Glutamatergic neuron (in vitro differentiated cells): ENCODE measurements at places on chromosomes 2 and 18. TPM values are rescaled to one million over a fixed set of nuclear protein-coding genes. Genes with fewer than 3 reads are reported as not detected.

DNA sequence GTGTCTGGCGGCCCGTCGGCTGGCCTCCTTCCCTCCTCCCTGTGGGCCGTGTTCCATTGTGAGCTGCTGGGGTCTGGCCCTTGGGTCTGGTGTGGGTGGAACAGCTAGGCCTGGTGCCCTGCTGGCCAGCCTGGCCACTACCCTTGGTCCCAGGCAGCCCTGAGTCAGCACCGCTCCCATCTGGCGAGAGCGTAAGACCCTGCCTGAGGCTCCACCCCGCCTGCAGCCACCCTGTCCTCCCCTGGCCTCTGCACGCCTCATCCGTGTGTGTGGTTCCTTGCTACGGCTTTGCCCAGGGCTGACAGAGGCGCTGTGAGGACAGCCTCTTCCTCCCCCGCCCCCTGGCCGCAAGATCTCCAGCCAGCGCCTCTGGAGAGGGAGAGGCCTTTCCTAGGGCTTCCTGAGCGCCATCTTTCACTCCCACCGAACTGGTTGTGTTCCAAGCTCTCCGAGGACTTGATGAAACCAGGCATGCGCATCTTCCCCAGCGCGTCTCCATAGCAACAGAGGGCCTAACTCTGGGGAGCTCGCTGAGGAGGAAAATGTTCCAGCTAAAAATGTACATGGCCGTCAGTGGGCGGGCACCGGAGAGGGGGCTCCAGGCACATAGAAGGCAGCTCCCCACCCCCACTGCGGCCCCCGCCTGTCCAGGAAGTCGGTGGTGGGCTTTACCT is 83.0 kb downstream of the STPG4 start:
- peak; percentile 69 for DNase-seq

DNA sequence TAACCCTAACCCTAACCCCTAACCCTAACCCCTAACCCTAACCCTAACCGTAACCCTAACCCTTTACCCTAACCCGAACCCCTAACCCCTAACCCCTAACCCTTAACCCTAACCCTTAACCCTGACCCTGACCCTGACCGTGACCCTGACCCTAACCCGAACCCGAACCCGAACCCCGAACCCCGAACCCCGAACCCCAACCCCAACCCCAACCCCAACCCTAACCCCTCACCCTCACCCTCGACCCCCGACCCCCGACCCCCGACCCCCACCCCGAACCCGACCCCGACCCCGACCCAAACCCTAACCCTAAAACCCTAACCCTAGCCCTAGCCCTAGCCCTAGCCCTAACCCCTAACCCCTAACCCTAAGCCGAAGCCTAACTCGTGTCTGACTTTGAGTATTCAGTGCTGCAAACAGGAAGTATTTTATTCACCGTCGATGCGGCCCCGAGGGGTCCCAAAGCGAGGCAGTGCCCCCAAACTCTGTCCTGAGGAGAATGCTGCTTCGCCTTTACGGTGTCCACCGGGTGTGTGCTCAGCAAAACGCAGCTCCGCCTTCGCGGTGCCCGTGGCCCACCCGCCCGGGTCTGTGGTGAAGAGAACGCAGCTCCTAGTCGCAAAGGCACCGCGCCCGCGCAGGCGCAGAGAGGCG is 36.0 kb downstream of the FAM110C start:
- DNase-seq = peak; percentile 44

DNA sequence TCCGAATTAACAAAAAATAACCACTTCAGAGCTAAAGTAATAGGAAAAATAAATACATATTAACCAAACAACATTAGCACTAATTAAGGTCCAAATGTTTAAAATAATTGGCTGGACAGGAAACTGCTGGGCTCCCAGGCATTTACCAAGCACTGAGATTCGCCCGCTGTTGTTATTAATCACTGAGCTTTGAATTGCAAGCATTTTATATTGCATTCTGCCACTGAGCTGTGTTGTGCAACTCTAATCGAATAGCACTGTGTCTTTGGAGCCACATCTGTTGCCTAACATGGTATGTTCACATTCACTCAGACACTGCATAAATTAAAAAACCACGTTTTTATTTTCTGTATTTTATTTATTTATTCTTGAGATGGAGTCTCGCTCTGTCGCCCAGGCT is 88.9 kb downstream of the SOWAHC start:
- DNase-seq = no peak

The ELMOD3 gene
- 18.0 TPM for total RNA-seq

The SERPINB3 gene
- not detected for total RNA-seq

- no peak for DNase-seq
Observed at GRCh38 chr18:37207343-37207742, 358.3 kb downstream of the CELF4 start.

GRCh38 chr18:57586251-57587049 is at the start of gene FECH:
Gene FECH, minus strand, starts transcription at chr18:57586702. Its CDS starts 82 bp downstream, at chr18:57586620.
- DNase-seq = peak; percentile 70

DNA sequence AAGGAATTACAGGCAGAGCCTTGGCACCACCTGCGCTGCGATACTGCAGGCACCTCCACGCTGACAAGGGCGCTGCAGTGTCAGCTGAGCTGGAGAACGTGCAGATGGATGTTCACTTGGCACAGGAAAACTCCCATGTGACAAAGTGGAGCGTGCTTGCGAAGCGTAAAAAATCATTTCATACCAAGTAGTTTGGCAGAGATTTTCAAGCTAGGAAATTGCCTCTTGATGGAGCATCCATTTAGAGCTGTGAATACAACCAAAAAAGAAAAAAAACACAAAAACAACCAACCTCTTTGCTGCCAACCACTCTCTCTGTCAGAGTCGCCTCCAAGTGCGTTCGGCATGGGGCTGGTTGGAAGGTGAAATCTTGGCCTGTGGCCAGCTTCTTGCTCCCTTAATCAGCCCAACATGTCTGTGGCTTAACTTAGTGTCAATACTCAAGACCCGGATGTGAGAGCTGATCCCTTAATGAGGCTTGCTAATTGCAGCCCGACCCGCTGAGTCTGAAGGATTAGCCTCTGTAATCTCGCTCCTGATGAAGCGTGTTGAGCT is 38.1 kb downstream of the ACOXL start:
- no peak for DNase-seq

DNA sequence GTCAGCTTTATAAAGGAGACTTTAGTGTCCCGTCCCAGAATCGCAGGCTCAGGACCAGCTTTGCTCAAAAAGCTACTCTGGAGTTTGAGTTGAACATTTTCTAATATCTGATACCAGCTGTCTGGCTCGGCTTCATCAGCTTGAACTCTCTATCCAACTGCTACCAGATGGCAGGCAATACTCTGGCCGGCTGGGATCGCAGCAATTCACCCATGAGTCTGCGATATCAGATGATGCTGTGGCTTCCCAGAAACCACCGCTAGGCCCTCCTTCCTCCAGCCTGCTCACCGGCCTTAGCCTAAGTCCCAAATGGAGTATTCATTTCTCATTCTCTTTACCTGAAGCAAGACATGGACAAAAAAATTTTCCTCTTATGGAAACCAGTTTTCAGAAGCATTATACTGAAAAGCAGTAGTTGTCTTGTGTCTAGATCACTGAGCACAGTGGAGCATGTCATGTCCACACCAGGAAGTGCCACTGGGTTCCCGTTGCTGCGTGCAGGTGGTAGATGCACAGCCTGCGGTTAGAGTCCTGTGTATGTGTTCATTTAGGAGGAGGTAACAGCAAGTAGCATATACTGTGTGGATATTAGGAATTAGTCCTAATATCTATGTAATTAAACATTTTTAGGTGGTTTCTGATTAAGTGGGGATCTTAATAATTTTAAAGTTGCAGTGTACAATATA is 162.0 kb upstream of the SOX11 start:
- DNase-seq = peak; percentile 37

DNA sequence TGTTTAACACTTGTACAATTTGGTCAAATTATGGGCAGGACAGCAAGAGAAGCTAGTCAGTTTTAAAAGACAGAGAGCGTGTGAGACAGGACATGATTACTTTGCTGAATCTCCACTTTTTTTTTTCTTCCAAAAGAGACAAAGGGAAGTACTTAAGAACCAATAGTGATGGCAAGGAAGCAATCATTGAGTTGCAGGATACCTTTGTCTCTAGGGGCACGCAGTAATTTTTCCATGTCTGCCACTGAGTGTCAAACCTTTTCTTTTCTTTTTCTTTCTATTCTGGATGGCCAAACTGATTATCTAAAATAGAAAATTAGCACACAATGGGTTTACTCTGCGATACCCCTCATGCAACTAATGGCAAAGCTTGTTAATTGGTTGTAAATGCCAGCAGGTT is 533.0 kb downstream of the PLCL1 start:
- no peak for DNase-seq

- no peak for DNase-seq
Observed at GRCh38 chr18:72013427-72013850, 530.7 kb downstream of the CBLN2 start.

- DNase-seq = no peak
Observed at GRCh38 chr2:138744713-138745112, 35.5 kb downstream of the NXPH2 start.

The ZNF521 gene
- 58.7 TPM for total RNA-seq

The CNGA3 gene
- 7.6 TPM for total RNA-seq

- DNase-seq = no peak
Observed at GRCh38 chr2:59047373-59047995, 806.4 kb upstream of the FANCL start.
